ENCODE measurements at places on chromosomes 5 and 9.

GRCh38 chr5:110665184-110665726 lies 61.2 kb downstream of the TMEM232 start:
- no peak for DNase-seq

GRCh38 chr5:138274189-138274853 lies at the start of gene GFRA3:
TSS of gene GFRA3 (minus strand) at chr5:138274621. CDS start at chr5:138274424, 197 bp downstream.
- no peak for DNase-seq

- no peak for DNase-seq
These were observed 682.3 kb downstream of the BRINP1 start for GRCh38 chr9:118686959-118687358.

GRCh38 chr5:179227580-179228311 lies 117.5 kb downstream of the ADAMTS2 start:
- no peak for DNase-seq

GRCh38 chr9:133702798-133703590 lies 35.2 kb downstream of the SARDH start:
- DNase-seq, result no peak

DNA sequence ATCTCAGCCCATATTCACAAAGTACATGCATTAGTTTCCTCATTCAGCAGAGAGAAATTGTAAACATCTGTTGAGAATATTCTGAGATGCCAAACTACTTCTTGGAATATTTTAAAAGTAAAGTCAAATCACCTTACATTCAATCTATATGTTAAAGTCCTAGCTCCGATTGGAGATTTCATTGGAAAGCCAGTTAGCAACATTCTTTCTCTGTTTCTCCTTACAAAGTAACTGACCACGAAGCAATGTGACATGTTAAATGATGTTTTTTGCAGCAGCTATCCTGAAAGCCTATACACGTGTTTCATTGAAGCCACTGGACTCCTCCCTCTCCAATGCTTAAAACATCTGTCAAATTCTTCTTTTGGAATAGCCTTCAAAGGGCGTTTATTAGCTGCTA lies 379.1 kb upstream of the CCNH start:
- no peak for DNase-seq

GRCh38 chr5:119370486-119370885 lies 14.7 kb downstream of the TNFAIP8 start:
- no peak for DNase-seq

DNA sequence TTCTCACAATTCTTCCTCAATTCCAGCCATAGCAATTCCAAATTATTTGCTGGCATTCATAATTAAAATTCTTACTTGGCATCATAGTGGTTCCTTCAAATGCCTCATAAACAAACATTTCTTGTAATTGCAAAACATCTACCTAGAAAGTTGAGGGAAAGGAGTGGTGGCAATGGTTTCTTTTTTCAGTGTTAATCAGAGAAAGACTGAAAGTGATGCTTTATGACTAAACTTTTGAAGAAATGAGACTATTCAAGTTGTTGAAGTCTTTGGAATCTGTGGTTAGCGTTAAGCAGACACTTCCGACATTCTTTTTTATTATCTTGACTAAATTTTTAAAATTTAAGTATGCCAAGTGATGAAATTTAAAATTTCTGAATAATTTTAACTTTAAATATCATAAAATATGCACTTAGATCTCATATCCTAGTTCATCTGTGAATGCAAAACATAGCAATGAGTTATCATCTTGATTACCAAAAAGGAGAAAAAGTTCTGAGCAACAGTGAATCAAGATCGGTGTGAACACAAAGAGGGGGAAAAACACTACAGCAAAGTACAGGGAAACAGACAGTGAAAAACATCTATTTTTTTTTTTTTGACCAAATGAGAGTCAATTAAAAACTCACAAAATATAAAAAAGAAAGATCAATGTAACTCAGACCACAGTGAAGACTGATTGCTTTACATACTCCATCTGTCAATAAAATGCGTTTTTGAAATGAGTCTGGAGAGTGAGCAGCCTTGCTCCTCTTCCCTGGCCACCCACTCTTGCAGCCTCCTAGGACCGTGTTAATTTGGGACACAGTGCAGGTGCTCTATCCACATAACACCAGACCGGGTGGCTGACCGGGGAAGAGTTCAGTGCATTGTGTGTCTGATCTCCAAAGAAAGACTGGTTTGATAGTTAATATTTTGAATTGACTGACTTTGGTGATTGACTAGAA lies 20.6 kb upstream of the IL7R start:
- DNase-seq, result no peak

DNA sequence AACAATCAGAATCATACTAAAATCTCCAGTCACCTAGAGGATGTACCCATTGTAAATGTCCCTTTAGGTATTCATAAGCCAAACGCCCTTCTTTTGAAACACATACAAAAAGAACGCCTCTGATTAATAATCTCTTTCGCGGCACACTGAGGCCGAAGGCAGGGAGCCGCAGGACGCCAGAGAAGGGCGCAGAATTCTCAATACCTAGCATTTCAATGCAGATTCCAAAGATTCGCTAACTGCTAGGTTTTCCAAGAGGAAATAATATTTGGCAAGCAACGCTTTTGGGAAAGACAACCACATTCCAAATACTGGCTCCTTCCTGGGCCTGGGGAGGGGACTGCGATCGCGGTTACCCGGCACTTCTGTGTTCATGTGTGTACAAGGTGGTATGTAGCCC lies 203.3 kb downstream of the MEF2C start:
- no peak for DNase-seq

- no peak for DNase-seq
These were observed 20.8 kb downstream of the ASS1 start for GRCh38 chr9:130465383-130466096.
